Progenitor cell of endocrine pancreas (in vitro differentiated cells): ENCODE measurements at places on chromosomes 11 and 22.

DNA sequence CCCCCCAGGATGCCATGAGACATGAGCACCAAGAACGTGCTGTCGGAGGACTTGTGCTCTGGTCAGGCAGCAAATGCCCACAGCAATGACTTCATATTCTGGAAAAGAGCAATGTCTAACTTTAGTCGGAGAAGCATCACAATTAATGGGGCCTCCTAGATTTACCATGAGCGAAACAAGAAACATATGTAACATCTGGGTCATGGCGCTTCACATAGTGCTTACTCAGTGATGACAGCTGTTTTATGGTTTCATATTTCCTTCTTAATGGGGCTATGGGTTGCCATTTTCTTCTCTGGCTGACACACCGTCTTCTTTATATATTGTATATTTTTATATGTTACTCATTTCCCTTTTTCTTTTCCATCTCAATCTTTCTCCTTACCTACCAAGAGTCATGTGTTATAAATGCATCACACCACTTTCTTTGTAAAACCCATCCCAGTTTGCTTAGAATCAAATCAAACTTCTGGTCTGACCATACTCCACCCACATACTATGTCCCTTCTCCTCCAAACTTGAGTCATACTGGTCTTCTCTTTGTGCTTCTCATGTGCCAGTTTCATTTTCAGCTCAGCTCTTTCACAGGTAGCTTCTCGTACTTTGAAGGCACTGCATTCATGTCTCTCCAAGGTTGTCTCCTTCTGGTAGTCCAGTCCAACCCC, 9.4 kb upstream of the CASP12 start:
- DNase-seq = no peak

DNA sequence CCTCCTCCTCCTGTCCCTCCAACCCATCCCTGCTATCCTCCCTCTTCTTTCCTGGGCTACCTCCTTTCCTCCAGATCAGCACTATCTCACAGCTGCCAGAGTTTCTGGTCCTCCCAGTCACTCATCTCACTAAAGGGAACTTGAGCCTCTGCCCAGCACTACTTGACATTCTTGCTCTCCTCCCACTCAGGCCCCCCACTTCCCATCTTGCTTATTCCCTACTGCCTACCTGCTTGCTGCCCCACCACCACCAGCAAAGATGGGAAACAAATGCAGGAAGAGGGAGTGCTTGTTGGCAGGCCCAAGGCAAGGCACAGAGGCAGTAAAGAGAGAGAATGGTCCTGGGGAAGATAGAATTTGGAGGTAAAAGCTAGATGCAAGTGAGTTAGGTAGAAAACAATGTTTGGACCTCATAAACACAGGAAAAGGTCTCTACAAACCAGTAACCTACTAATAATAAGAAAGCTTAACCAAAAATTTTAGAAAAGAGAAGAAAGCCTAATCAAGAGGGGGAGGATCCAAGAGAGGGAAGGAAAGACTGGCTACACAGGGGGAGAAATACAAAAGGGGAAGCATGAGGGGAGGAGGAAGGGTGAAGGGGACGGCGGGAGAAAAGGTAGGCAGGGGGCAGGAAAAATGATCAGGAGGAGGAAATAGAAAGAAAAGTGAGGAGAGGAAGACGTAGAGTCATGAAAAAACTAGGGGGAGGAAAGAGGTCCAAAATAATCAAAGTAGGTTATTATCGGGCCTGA, 63.6 kb downstream of the PAK1 start:
- no peak for DNase-seq

- DNase-seq = peak; percentile 56
These were observed at the start of gene SH3BP1 for GRCh38 chr22:37639070-37639760. Gene SH3BP1 (plus strand): TSS chr22:37639669. CDS start chr22:37639788, 119 bp downstream.

- no peak for DNase-seq
These were observed 46.2 kb upstream of the LMO1 start for GRCh38 chr11:8309862-8310261.

GRCh38 chr11:554428-555226, 5.9 kb downstream of the LMNTD2 start:
- DNase-seq = peak; percentile 70

DNA sequence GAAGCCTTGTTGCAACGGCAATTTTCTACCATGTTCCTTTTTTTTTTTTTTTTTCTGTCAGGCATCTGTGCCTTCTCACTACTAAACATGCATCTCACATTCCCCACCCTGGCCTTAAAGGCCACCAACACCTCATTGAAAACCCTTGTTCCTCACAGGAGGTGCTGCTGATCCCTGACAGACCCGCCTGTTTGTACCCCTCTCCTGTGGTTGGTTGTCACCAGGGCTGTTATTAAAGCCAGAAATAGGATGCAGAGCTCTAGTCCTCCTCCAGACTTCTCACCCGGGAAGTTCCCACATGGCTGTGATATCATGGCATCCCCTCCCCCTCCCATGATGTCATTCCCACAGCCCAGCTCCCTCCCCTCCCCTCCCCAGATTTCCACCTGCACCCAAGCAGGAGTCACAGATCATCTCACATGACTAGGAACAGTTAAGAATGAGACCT, 302.8 kb upstream of the NCAM1 start:
- DNase-seq = no peak

DNA sequence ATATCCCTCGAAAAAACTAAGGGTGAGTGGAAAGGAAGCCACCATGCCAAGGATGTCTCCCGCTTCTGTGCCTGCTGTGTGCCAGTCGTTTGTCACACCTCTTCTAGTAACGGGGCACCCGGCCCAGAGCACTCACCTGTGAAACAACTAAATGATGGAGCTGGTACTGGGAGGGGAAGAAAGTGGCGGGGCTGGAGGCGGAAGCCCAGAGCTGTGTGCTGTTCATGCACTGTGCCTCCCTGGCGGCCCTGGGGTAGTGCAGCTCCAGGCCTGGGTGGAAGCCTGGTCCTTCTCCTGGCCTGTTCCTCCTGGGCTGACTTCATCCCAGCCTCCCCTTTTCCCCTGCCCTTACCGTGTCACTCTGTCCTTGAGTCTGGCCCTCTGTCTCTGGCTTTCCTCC, 130.2 kb downstream of the CEP164 start:
- no peak for DNase-seq
